ENCODE measurements at places on chromosomes 6 and 20.

- DNase-seq, result no peak
Observed at GRCh38 chr6:5522147-5522546, 260.8 kb downstream of the FARS2 start.

DNA sequence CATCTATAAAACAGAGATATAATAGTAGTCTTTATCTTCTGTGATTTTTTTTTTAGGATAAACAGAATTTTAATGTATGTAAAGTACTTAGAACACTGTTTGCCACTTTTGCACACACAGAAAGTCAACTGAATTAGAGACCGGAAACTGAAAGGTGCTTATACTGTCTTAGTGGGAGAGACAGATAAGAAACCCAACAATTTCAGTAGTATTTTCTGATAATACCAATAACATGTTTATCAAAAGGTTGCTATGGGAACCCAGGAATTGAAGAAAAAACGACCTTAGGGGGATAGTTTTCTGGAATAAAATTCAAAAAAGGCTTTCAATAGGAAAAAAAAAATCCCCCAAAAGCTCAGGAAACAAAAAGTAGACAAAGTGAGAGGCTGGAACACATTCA is 138.6 kb downstream of the BCKDHB start:
- no peak for DNase-seq

- DNase-seq, result peak; percentile 44
Observed at GRCh38 chr20:53642196-53643030, 48.8 kb upstream of the ZNF217 start.

GRCh38 chr6:75349262-75349984 is 64.8 kb upstream of the TMEM30A start:
- peak; percentile 74 for DNase-seq

- DNase-seq, result no peak
Observed at GRCh38 chr20:23161968-23162696, 76.0 kb upstream of the CD93 start.

GRCh38 chr6:167073679-167074274 is 49.1 kb upstream of the CCR6 start:
- no peak for DNase-seq

GRCh38 chr6:51200676-51201075 is 382.0 kb downstream of the TFAP2B start:
- no peak for DNase-seq

- DNase-seq, result no peak
Observed at GRCh38 chr6:29826271-29826670, 1.4 kb upstream of the HLA-G start.

GRCh38 chr6:11161031-11161956 is 49.8 kb upstream of the ERVFRD-1 start:
- no peak for DNase-seq

DNA sequence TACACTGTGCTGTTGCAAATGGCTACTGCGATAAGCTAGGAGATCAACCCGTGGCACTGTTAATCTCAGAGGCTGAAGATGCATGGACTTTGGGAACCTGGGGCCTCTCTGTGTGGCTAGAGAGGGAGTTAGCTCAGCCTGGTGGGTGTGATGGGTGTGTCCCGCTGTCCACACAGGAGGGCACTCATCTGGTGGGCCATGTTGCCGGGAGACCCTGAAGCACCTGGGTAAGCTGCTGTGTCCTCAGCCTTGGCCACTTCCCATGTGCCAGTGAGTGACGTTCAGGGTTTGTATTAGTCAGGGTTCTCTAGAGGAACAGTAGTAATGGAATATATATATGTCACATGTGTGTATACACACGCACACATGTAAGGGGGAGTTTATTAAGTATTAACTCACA is 132.7 kb downstream of the ERMARD start:
- no peak for DNase-seq

- DNase-seq, result no peak
Observed at GRCh38 chr6:125994670-125995488, 8.5 kb downstream of the TRMT11 start.

DNA sequence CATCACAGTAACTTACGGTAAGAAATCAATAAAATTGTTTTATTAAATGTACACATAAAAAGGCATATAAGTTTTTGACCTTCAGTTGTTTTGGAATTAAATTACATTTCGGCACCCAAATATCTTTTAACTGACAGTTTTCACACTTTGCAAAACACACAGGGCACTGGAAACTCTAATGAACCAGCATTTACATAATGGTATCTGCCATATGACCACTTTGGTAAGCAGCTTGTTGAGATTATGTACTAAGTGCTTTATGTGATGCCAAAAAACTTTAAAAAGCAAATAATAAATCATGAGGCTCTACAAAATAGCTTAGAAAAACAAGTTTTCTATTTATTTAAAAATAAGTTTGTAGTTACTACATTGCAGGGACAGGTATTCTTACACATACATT is 68.2 kb downstream of the IRAK1BP1 start:
- no peak for DNase-seq

- no peak for DNase-seq
Observed at GRCh38 chr6:3406891-3407809, 49.7 kb downstream of the SLC22A23 start.

- no peak for DNase-seq
Observed at GRCh38 chr6:156402227-156402626, 375.0 kb upstream of the ARID1B start.

GRCh38 chr20:25057234-25058050 is 497 bp downstream of the ACSS1 start:
- DNase-seq, result peak; percentile 72

GRCh38 chr6:42326248-42326647 is 108.6 kb upstream of the MRPS10 start:
- DNase-seq, result no peak

GRCh38 chr6:119186490-119186889 is 108.0 kb upstream of the FAM184A start:
- no peak for DNase-seq

- peak; percentile 88 for DNase-seq
Observed at GRCh38 chr6:118580585-118581419, 32.7 kb downstream of the PLN start.

DNA sequence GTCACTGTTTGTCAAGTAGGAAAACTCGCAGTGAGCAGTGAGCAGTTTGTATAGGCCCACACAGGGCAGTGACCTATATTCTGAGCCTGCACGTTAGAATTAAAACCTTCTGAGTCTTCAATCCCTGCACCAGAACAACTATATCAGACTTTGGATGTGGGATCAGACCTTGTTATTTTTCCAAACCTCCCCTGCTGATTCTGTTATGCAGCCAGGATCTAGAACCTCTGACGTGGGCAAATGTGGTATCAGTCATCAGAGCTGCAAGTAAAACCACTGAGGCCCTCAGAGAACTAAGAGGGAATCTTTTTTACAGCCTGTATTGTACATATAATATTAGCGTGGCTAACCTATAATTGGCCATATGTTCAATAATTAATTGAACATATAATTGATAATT is 32.0 kb upstream of the AKAP7 start:
- DNase-seq, result no peak

DNA sequence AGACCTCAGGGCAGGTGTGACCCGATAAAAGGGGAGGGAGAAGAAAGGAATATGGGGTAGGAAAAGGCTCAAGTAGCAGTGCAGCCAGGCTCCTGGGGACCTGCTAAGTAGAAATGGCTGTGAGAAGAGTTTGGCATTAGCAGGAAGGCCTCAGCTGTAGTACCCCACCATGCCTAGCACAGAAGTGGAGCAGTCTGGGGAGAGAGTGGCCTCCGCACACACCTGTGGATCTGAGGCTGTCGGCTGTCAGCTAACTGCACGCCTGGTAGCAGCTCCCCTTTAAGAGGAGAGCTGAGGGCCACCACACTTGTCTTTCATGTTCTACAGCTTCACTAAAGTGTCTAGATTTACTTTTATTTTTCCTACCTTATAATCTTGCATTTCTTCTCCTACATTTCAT is 24.6 kb downstream of the PDE7B start:
- peak; percentile 11 for DNase-seq

DNA sequence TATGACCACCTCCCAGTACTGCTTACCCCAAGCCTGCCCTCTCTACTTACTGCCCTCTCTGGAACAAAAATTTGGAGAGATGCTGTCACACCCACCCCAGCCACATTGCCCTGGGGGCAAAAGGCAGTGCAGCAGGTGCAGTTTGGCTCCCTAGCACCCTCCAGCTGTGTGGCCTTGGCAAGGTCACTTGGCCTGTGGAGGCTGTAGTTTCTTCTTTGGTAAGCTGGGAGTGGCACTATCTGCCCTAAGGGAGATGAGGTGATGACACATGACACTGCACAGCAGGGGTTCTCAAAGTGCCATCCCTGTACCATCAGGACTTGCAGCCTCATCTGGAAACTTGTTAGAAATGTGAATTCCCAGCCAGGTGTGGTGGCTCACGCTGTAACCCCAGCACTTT is 44.8 kb downstream of the TAF8 start:
- DNase-seq, result no peak

DNA sequence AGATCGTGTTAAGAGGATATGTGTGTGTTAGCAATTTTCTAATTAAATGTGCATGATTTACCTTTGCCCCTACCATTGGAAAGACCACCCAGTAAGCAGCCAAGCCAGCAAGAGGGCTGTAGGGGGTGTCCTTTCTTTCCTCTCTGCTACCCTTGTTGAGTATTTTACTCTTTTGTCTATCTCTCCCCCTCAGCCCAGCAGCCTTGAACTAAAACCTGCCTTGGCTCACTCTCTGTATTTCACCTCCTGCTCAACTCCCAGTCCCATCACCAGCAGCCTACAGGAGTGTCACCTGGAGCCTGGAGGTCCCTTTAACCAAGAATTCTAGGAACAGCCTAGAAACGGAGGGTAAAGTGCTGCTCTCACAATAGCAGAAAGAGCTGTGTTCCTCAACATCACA is 81.0 kb downstream of the HIVEP2 start:
- DNase-seq, result peak; percentile 60

GRCh38 chr6:79231101-79231500 is 3.4 kb downstream of the HMGN3 start:
- no peak for DNase-seq

GRCh38 chr6:16132909-16133308 is 4.0 kb downstream of the MYLIP start:
- no peak for DNase-seq

GRCh38 chr6:116925088-116925794 is 48.2 kb downstream of the RFX6 start:
- peak; percentile 15 for DNase-seq

- peak; percentile 77 for DNase-seq
Observed at GRCh38 chr20:39048000-39048696, 86.0 kb downstream of the DHX35 start.

- DNase-seq, result no peak
Observed at GRCh38 chr6:52590152-52590891, 13.5 kb upstream of the TRAM2 start.

DNA sequence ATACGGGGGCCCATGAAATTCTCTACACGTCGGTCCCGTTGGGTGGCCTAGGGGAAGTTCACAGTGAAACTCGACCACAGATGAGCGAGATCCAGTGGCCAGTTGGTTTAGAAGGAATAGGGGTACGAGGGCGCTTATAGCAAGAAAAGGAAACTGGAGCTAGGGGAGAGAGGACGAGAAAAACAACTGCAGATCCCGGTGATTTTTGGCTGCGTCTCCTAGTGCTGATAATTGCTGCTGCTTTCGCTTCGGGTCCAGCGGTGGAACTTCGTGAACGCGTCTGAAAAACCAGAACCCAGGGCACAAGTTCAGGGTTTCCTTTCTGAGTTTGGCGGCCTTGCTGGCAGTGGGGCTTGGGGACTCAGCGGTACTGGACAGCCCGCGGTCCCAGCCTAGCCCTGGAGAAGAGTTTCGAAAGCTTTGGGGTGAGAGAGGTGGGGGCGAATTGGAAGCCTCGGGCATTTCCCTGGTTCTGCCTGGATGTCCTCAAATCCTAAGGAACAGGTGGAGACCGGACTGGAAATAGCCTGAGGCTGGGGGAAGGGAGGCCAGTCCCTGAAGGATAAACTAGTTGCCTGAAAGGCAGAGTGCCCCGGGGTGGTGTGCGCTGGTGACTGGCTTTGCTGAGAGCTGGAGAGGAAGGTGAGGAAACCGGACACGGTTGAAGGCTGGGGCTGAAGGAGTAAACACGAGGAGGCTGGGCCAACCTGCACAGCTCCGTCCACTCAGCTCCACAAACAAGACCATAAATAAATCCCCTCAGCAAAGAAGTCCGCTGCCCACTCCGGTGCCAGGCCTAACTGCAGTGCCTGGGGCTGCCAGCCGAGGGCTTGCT is 793 bp downstream of the GMPR start:
- DNase-seq, result peak; percentile 48

- DNase-seq, result no peak
Observed at GRCh38 chr6:52186075-52186474, at the start of gene IL17A. TSS of gene IL17A (plus strand) at chr6:52186375. CDS start at chr6:52186432, 57 bp downstream.

- no peak for DNase-seq
Observed at GRCh38 chr6:69789578-69789977, 7.2 kb downstream of the LMBRD1 start.

DNA sequence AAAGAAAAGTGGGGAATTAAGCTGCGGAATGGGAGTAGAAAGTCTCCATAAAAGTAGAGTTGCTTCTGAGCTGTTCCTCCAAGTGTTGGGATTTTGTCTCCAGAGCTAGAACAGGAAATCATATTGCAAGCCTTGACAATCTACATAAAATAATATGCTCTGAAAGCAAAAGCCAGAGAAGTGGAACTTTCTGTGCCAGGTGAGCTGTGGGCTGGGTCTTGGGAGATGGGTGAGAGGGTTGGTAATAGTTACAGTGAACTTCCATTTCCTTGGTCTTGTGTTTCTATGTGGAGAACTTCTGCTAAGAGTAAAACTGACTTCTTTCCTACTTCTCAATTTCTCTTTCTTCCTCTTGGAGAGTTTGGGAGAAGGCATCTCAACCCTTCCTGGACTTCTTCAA is 6.3 kb upstream of the HMGN4 start:
- DNase-seq, result no peak

DNA sequence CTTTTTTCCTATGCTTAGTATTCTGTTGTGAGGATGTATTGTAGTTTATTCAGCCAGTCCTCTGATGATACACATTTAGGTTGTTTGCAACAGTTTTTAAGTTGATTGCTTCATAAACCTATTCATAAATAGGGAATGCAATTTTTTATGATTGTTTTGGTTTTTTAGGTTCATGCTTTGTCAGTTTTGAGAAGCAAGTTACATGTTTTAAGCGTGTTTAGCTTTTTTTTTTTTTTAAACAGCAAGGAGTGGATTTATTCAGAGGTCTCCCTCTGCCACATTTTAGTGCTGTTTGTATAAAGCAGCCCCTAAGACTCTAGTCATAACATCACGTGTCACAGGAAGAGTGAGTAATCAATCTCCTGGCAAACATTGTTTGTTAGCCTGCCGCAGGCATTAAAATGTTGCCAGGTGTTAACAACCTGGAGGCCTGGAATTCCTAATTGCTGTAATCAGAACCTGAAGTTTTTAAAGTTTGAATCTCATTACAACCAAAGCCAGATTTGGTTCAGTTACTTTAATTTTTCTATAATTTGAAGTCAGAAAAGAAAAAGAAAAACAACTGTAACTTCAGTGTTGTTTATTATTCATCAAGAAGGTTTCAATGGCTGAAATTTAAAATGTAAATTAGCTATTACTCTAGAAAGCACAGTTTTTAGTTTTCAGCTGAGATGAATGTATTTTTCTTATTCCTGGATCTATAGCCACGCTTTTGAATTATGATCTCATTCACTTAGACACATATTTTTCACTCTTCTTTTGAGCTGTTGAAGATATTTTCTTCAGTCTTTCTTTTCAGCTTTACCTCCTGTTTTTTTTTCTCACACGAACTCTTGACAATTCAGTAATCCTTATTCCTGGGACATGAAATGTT is 59.2 kb downstream of the KCNS1 start:
- DNase-seq, result peak; percentile 75
